Activated naive CD8-positive, alpha-beta T cell treated with anti-CD3 and anti-CD28 coated beads, Interleukin-2, amount 50 U/mL, for 24 hours (primary cell): ENCODE measurements at places on chromosomes 7 and 10.

GRCh38 chr10:7547829-7548228 lies 118.9 kb downstream of the ITIH5 start:
- DNase-seq = no peak

DNA sequence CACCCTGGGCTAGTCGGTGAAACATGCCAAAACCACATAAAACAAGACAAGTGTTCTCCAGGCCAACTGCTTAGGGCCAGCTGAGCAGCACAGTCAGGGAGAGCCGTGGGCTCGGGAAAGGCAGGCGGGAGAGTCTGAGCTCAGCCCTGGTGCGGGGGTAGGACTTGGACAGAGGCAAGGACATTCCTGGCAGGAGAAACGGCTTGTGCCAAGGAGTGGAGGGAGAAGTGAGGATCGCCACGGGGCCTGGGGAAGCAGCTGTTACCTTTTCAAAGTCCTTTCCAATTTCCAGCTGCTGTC lies 4.2 kb downstream of the ELN start:
- DNase-seq = no peak

DNA sequence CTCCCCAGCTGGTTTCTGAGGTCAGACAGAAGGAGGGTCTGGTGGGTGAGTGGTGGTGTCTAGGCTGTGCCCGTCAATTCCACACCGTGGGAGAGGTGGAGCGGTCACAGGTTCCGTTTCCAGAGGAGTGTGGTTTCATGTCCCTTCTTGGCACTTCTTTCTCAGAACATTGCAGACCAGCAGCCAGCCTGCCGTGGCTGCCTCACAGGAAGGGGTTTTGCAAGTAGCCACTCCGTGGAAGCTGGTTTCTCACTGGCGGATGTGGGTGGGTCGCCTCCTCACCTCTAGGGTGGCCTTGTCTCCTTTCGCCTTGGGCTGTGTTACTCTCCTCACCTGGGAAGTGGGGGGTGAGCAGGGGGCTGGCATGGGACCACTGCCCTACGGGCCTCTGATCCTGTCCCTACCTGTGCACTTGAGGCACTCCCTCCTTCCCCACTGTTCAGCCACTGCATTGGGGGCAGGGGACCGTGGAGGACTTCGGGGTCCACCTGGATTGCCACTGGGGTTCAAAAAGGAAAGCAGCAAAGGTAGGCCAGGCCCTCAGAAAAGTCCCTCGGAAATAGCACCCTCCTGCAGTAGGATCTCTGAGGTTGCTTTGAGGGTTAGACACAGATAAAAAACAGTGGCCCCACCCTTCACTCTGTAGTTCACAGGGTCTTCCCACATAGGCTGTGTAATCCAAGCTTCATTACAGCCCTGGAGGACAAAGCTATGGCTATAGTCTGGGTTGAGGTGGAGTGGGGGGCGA lies 33.9 kb downstream of the TSPAN14 start:
- DNase-seq = peak; percentile 62

GRCh38 chr7:66237906-66238772 lies 33.0 kb downstream of the TPST1 start:
- no peak for DNase-seq

DNA sequence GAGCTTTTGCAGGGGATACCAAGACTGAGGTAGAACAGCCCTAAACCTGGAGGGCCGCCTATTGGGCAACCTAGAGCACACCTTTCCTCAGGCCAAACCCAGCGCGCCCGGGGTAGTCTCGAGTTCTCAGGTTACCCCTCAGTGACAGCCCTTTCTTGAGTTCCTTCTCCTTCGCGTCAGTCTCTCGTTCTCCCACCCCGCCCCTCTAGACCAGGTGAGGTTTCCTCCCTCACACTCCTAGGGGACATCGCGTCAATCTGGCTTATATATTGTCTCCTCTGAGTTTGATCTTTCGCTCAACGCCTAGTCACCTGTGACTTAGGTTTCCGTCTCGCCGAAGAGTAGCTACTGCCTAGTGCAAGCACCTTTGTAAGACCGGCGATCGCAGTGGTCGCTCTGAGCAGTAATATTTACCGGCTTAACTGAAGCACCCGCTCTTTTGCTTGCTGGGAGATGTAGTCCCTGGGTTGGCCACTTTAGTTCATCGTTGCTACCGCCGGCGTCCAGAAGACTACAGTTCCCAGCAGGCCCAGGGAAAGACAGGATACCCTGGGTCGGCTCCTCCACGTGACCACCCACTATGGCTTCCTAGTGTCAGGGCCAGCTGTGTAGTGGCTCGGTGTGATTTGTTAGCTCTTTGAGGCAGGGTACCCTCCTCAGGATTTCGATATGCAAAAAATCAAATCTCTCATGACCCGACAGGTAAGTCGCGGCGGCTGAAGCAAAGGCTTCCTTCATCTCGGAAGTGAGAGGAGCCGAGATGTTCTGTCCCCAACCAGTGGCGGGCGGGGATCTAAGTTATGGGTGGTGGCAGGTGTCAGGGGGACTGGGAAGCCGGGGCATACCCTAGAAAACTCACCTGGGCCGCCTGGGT lies at the start of gene VPS50:
Gene VPS50, plus strand, starts transcription at position 568 of the 874 bp plus-strand sequence. Its CDS starts 102 bp downstream, at position 670.
- peak; percentile 82 for DNase-seq

GRCh38 chr10:117896517-117896916 lies 150.2 kb downstream of the RAB11FIP2 start:
- DNase-seq = no peak

DNA sequence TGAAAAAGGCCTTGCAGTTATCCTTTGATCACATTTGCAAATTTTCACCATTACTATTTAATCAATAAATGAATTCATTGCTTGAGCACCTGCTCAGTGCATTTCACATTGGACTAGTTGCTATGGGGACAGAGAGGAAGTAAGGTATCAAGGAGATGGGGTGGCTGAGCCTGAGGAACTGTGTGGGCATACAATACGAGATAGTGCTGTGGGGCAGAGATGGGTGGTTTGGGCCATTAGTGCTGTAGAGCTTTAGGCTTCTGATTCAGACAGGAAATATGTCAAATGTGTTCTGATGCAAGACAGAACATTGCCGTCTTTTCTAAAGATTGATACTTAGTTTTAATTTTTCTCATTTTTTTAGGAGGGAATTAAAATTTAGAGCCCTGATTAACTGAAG lies 13.2 kb downstream of the ITGB8 start:
- DNase-seq = no peak

DNA sequence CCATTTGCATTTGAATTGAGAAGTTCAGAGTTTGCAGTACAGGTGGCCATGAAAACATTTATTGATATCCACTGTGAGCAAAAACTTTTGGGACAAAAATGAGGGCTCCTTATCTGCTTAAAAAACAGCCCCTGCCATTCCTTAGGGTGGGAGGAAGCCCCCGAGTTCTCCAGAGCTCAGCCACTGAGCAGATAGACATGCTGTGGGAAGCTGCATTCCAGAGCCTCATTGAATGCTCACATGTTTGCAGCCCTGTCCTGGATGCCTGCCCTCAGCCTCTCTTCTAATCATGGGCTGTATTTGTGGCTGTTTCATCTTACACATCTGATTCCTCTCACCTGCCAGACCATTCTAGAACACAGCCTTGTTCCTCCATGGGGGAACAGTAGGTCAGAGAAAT lies 33.3 kb downstream of the PLPP4 start:
- no peak for DNase-seq

- no peak for DNase-seq
These were observed 11.1 kb downstream of the CALY start for GRCh38 chr10:133325440-133326222.

GRCh38 chr10:55464083-55464482 lies 663.1 kb upstream of the PCDH15 start:
- no peak for DNase-seq

- DNase-seq = no peak
These were observed 12.8 kb downstream of the TFPI2 start for GRCh38 chr7:93877742-93878141.

DNA sequence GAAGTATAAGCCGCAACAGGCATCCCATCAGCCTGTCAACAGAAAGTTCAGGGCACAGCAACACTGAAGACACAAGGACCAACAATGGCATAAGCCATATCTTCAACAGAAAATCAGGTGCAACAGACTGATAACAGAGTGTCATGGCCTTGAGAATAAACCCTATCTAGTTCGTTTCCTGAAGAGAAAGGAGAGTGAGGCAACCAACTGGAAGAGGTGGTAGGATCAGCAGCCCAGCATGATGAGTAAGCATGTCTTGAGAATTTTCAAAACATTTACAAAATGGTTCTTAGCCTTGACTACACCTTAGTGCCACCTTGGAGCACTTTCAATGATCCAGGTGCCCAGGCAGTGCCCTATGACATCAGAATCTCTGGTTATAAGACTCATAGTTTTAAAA lies 290.2 kb upstream of the SEMA3C start:
- no peak for DNase-seq

GRCh38 chr7:106609416-106609815 lies 51.5 kb downstream of the CCDC71L start:
- DNase-seq = no peak

GRCh38 chr7:17940951-17941431 lies 697 bp upstream of the SNX13 start:
- DNase-seq = no peak

GRCh38 chr7:23863209-23863787 lies 153.3 kb downstream of the STK31 start:
- DNase-seq = peak; percentile 14

GRCh38 chr10:83459124-83459523 lies 680.2 kb upstream of the GHITM start:
- DNase-seq = no peak

DNA sequence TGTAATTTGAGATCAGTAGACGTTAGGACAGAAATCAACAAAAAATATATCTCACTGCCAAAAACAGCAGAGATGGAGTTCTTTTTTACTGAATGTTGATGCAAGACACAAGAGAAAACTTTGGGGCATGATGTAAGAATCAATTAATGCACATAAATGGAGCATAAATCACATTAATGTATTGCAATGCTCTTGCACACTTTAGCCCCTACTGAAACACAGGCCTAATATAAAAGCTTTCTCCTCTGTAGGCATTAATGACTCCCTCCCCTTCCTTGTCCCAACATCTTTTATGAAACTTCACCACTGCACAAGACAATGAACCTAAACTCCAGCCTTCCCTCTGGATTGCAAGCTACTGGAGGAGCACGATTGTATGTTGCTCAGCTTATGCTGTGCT lies 58.8 kb downstream of the CACNA2D1 start:
- no peak for DNase-seq

GRCh38 chr10:6364893-6365292 lies 162.2 kb downstream of the PFKFB3 start:
- DNase-seq = no peak

- DNase-seq = no peak
These were observed 12.0 kb downstream of the EEPD1 start for GRCh38 chr7:36165059-36165458.
